Ascending aorta (tissue), 2 donors: ENCODE measurements at places on chromosomes 4 and X. TPM values are rescaled to one million over a fixed set of nuclear protein-coding genes. Genes with fewer than 3 reads are reported as not detected.

The VAMP7 gene
- 8.0 TPM for total RNA-seq

The TBC1D25 gene
- 8.2 TPM for total RNA-seq

The NSUN7 gene
- total RNA-seq: 5.0 TPM

The UGT2B15 gene
- total RNA-seq: 0.21 TPM

The TMSB15C gene
- total RNA-seq: 0.11 TPM

DNA sequence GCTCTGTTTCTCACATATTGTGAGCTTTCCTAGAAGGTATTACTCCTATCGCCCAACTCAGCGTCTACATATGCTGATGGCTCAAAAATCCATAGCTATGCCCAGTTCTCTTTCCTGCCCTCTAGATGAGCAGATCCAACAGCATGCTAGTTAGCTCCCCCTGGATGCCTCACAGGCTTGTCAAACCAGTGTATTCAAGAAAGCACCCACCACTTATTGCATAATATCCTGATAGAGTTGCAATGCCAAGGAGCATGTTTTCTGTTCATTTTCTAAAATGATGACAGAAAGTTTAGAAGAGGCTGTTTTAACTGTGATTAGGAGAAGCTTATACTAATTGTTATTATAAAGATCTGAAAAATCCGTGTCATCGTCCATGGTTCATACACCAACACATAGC is 1.9 kb upstream of the PACRGL start:
- no peak overlapping the region for H3K4me3 ChIP-seq
- H3K27ac ChIP-seq: no peak overlapping the region
- H3K36me3 ChIP-seq: no peaks in the 10 kb centered on the region
- peaks cover 4% of the 10 kb centered on the region for H3K4me1 ChIP-seq

DNA sequence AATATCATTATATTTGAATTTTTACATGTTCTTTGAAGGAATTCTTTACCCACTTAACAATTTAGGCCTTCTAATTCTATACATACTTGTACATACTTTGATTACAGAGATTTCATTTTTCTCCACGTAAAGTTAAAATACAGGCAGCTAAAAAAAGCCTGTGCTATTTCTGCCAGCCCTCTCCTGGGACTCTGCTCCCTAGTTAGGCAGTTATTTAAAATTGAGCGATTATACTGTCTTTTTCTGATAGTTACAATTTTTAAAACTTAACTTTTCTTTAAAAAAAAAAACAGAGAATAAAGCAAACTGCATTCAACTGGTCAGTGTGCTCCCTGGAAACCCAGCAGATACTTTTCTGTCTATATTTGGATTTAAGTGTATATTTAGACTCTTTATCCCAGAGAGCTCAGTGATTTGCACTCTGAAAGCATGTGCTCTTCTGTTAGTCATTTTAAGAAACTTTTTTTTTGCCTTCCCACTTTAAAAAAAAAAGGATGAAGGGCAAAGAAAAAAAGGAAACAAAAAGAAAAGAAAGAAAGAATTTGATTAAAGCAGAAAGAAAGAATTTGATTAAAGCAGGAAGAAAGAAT is 18.1 kb upstream of the FAM241A start:
- peaks cover 4% of the 10 kb centered on the region for H3K4me1 ChIP-seq
- DNase-seq: no peak
- H3K27me3 ChIP-seq: no peaks in the 10 kb centered on the region
- H3K27ac ChIP-seq: no peak overlapping the region
- H3K4me3 ChIP-seq: no peak overlapping the region

DNA sequence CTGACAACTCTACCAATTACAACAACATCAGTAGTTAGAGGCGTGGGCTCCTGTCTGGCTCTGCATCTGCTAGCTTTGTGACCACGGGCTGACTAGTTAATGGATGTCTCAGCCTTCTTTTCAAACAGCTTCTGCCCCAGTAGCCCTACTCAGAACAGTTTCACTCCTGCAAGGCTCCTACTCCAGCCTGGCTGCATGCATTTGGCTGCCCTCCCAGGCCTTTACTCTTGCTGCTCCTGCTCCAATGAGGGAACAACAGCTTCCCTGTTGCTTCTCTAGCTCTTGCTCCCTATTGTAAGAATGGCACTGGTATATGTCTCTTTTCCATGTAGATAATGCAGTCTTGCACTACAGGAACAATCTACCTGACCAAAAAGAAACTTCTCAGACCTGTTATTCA is 93.3 kb downstream of the TTC29 start:
- no peaks in the 10 kb centered on the region for H3K36me3 ChIP-seq
- no peak overlapping the region for H3K4me3 ChIP-seq
- no peaks in the 10 kb centered on the region for H3K27me3 ChIP-seq
- no peaks in the 10 kb centered on the region for H3K4me1 ChIP-seq
- no peak for DNase-seq

- no peaks in the 10 kb centered on the region for H3K27me3 ChIP-seq
- H3K4me3 ChIP-seq: no peak overlapping the region
- DNase-seq: no peak
- H3K4me1 ChIP-seq: no peaks in the 10 kb centered on the region
- no peak overlapping the region for H3K27ac ChIP-seq
- no peaks in the 10 kb centered on the region for H3K36me3 ChIP-seq
These were observed 40.8 kb downstream of the HTRA3 start for GRCh38 chr4:8310306-8310705.

DNA sequence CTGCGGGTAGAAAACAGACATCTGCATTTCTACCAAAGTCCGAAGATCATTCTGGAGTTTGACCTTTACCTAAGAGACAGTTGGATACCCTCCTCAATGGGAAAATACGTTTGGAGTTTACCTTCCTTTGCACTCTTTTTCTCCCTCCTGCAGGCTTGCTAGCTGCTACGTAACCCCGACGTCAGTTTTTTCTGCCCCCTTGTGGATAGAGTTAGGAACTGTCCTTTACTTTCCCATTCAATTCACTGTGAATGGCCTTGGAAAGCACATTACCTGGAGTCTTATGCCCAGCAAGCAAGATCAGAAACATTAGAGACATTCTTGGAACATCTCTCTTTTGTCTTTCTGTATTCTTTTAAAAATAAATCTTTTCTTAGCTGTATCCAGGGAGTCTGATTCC is 250.7 kb downstream of the NAP1L3 start:
- H3K36me3 ChIP-seq: no peaks in the 10 kb centered on the region
- H3K4me3 ChIP-seq: no peak overlapping the region
- no peak for DNase-seq
- H3K27ac ChIP-seq: no peak overlapping the region
- no peaks in the 10 kb centered on the region for H3K27me3 ChIP-seq

GRCh38 chr4:186241616-186242015 is 14.3 kb downstream of the KLKB1 start:
- DNase-seq: no peak
- H3K4me3 ChIP-seq: no peak overlapping the region
- no peaks in the 10 kb centered on the region for H3K27me3 ChIP-seq

GRCh38 chr4:22941688-22942375 is 249.1 kb downstream of the GBA3 start:
- H3K27ac ChIP-seq: no peak overlapping the region
- no peaks in the 10 kb centered on the region for H3K36me3 ChIP-seq
- H3K27me3 ChIP-seq: no peaks in the 10 kb centered on the region
- H3K4me1 ChIP-seq: no peaks in the 10 kb centered on the region

- no peak overlapping the region for H3K27ac ChIP-seq
- H3K36me3 ChIP-seq: no peaks in the 10 kb centered on the region
- H3K4me1 ChIP-seq: no peaks in the 10 kb centered on the region
- H3K27me3 ChIP-seq: no peaks in the 10 kb centered on the region
- no peak for DNase-seq
These were observed 37.8 kb downstream of the ABCB7 start for GRCh38 chrX:75118296-75118695.
